ENCODE measurements at places on chromosomes 2 and 18. TPM values are rescaled to one million over a fixed set of nuclear protein-coding genes. Genes with fewer than 3 reads are reported as not detected.

- H3K4me1 ChIP-seq: peaks cover 28% of the 10 kb centered on the region
- H3K36me3 ChIP-seq: no peaks in the 10 kb centered on the region
These were observed 26.0 kb downstream of the ATOH8 start for GRCh38 chr2:85779641-85780315.

DNA sequence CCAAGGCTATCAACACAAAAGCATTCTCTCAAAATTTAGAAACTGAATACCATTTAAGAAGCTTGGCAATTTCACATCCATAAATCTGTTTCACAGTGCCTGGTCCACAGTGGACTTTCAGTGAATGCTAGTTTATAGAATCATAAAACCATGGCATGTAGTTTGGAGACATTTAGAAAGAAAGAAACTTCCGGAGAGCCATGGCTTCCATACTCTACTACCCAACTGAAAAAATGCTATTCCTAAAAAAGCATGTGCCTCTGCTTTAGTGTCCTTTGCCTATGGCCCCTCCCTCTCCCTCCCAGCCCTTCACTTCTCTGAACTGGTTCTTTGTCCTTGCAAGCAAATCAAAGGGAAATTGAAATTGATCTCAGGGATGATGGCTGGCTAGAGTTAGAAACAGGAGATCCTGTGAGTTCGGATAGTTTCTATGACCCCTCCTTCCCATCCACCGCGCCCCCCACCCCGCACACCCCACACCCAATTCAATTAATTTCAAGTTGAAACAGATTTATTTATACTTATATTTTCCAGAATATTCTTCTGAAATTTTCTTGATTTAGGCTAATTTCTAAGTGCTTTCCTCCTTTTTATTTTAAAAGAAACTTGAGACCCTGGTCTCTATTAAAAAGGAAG lies 248.3 kb downstream of the TRIB2 start:
- H3K4me1 ChIP-seq: no peaks in the 10 kb centered on the region
- DNase-seq: no peak
- no peak overlapping the region for H3K4me3 ChIP-seq
- no peaks in the 10 kb centered on the region for H3K27me3 ChIP-seq

GRCh38 chr2:54546923-54547720 lies 91.0 kb downstream of the SPTBN1 start:
- H3K27ac ChIP-seq: peak overlapping the region; percentile 60
- no peaks in the 10 kb centered on the region for H3K27me3 ChIP-seq
- no peak overlapping the region for H3K4me3 ChIP-seq
- no peaks in the 10 kb centered on the region for H3K36me3 ChIP-seq
- DNase-seq: no peak
- no peaks in the 10 kb centered on the region for H3K4me1 ChIP-seq

GRCh38 chr2:64114063-64114911 lies 29.9 kb downstream of the PELI1 start:
- H3K27ac ChIP-seq: peak overlapping the region; percentile 65
- peaks cover 83% of the 10 kb centered on the region for H3K4me1 ChIP-seq
- H3K36me3 ChIP-seq: no peaks in the 10 kb centered on the region
- no peak overlapping the region for H3K4me3 ChIP-seq
- DNase-seq: no peak

GRCh38 chr2:10278029-10278762 lies 24.5 kb upstream of the HPCAL1 start:
- H3K36me3 ChIP-seq: no peaks in the 10 kb centered on the region
- no peak overlapping the region for H3K27ac ChIP-seq
- peak; percentile 93 for DNase-seq
- H3K27me3 ChIP-seq: no peaks in the 10 kb centered on the region
- no peak overlapping the region for H3K4me3 ChIP-seq

DNA sequence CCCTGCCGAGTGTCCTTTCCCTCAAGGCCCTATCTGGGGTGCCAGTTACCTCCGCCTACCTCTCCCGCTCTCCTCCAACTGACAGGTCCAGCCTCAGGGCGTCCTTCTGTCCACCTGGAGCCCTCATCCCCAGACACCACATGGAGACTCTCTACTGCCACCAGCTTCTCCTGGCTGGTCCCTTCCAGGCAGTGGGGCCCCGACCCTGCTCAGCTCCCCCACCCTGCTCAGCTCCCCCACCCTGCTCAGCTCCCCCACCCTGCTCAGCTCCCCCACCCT lies 74.0 kb upstream of the ODC1 start:
- no peak for DNase-seq
- H3K4me3 ChIP-seq: no peak overlapping the region
- no peak overlapping the region for H3K27ac ChIP-seq
- H3K4me1 ChIP-seq: no peaks in the 10 kb centered on the region
- H3K36me3 ChIP-seq: no peaks in the 10 kb centered on the region

DNA sequence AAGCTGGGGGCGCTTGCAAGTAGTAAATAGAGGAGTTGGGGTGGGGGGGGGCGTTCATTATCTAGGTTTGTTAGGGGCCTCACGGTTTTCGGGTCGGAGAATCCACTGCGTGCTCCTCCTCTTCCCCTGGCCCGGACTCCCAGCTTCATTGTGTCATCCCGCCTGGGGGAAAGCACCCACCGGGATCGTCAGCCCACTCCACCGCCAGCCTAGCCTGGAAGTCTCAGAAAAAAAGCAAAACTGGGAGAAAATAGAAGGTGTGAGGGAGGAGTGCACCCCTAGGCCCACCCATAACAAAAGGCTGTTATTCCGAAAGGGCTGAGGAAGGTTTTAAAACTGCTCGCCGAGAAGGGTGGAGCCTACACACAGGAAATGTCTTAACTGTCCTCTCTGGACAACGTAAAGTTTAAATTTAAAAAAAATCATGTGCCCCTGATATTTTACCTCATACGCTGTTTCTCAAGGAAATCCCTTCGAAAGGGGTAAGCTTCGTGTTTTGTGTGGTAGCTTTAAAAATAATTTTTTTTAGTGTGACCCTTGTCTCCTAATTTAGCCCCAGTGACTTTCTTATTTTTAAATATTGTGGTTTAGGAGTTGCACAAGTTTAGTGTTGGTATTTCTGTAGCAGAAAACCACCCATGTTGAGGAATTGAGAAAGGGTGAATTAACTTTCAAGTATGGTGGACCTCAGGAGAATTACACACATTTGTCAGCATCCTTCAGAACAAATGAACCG lies 104.2 kb downstream of the SPTBN1 start:
- H3K27ac ChIP-seq: peak overlapping the region; percentile 97
- DNase-seq: peak; percentile 79
- no peaks in the 10 kb centered on the region for H3K36me3 ChIP-seq

GRCh38 chr2:177052471-177052870 lies 160.1 kb upstream of the HNRNPA3 start:
- H3K27ac ChIP-seq: no peak overlapping the region
- H3K36me3 ChIP-seq: no peaks in the 10 kb centered on the region
- H3K4me1 ChIP-seq: no peaks in the 10 kb centered on the region
- DNase-seq: no peak
- no peak overlapping the region for H3K4me3 ChIP-seq

DNA sequence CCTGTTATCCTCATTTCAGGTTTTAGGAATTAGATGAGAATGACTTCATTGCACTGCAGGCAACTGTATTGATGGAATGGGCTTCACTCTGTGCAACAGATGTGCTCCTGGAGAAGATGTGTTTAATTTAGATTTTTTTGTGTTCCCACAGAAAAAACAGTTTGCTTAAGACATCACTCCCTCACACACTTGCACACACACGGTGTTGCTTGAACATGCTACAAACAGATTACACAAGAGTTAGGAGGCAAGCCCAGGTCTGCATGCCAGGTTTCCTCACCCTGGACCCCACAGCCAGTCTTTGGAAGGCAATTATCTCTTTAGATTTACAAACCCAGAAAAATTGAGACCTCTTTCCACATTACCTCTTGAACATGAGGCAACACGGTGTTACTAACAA lies 93.7 kb upstream of the KLHL29 start:
- H3K27me3 ChIP-seq: no peaks in the 10 kb centered on the region
- no peaks in the 10 kb centered on the region for H3K4me1 ChIP-seq
- no peak for DNase-seq
- H3K27ac ChIP-seq: no peak overlapping the region

DNA sequence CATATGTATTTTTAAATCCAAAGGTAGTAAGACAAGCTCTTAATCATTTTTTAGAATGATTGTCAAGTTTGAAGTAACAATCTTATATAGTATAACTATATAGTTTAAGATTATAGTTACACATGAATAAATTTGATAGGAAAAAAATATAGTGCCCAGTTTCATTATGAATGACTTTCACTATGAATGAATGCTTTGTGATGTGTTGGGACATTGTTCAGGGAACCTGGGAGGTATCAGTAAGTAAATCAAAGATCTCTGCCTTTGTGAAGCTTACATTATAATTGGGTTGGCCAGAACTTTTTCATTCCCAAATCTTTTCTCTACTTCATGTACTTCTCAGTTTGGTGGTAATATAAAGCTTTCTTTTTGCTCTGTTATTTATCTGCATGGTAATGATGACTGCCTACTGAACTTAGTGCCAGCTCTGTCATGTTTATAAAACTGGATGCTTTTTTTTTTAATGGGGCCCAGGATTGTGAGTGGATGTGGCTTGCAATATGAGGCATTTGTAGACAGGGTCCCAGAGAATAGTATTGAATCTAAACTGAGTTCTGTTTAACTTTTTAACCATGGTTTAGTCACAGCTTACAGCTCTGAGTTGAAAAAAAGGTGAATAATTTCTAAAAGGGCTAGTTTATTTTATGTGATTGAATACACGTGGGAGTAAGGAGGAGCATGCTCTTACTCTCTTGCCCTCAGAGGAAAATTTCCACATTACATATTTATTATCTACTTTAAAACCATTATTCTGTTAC lies 23.3 kb downstream of the GLS start:
- no peaks in the 10 kb centered on the region for H3K27me3 ChIP-seq
- DNase-seq: no peak
- no peak overlapping the region for H3K27ac ChIP-seq
- H3K4me3 ChIP-seq: no peak overlapping the region
- no peaks in the 10 kb centered on the region for H3K4me1 ChIP-seq

GRCh38 chr2:21602789-21603188 lies 479.0 kb downstream of the TDRD15 start:
- H3K36me3 ChIP-seq: no peaks in the 10 kb centered on the region
- H3K4me1 ChIP-seq: no peaks in the 10 kb centered on the region
- H3K27me3 ChIP-seq: no peaks in the 10 kb centered on the region
- no peak for DNase-seq
- no peak overlapping the region for H3K4me3 ChIP-seq

- no peaks in the 10 kb centered on the region for H3K27me3 ChIP-seq
- no peak overlapping the region for H3K27ac ChIP-seq
- no peak for DNase-seq
- H3K4me1 ChIP-seq: no peaks in the 10 kb centered on the region
- H3K36me3 ChIP-seq: no peaks in the 10 kb centered on the region
These were observed 320.7 kb upstream of the HNRNPA3 start for GRCh38 chr2:176891857-176892256.

DNA sequence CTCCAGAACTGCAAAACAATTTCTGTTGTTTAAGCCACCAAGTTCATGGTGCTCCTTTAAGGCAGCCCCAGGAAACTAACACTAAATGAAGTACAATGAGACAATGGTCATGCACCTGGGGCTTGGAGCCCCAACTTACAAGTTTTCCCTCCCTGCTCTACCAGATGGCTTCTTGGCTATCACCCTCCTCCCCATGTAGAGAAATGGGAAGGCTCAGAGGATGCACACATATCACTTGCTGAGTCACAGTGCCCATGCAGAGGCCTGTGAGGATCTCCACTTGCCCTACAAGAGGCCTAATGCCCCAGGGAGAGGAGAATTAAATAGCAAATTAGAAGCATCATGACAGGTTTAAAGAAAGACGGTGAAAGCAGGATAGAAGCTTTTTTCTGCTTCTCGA lies 270.9 kb downstream of the TTC32 start:
- no peaks in the 10 kb centered on the region for H3K36me3 ChIP-seq
- H3K27me3 ChIP-seq: no peaks in the 10 kb centered on the region
- H3K27ac ChIP-seq: no peak overlapping the region
- H3K4me3 ChIP-seq: no peak overlapping the region
- no peaks in the 10 kb centered on the region for H3K4me1 ChIP-seq

DNA sequence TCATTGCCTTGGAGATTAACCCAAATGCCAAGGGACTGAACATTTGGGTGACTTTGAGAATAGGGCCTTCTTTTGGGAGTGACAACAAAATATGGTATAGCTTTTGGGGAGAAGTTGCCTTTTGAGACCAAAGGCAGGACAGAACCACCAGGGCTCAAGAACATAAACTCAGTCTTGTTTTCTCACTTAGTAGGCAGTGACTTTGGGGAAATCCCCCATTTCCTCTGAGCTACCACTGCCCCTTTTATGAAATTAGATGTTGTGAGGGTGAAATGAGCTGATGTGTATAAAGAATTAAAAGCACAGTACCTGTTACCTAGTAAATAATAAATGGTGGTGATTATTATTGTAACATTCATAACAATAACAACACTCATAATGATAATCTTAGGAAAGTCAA lies 36.5 kb downstream of the GPD2 start:
- no peak overlapping the region for H3K27ac ChIP-seq
- DNase-seq: no peak
- no peaks in the 10 kb centered on the region for H3K36me3 ChIP-seq
- no peak overlapping the region for H3K4me3 ChIP-seq
- H3K27me3 ChIP-seq: no peaks in the 10 kb centered on the region
- peaks cover 64% of the 10 kb centered on the region for H3K4me1 ChIP-seq

DNA sequence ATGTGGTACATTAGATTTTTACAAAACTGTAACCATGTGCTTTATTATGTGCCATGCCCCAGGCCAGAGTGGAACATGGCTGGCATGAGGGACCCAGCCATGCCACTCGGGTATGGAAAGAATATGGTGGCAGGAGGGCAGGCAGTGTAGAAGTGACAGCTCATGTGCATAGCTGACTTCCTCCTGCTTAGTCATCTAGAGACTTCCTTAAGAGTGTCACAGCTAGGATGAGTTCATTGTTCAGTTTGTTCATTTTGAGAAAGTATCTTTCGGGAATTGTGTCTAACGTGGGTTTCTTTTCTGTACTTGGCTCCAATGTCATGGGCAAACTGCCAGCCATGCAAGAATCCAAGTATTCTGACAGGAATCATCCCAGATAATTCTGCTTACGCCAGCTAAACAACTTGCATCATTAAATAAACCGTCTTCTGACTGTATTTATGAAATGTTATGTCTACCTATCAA lies 94.3 kb upstream of the ITGB6 start:
- peak overlapping the region; percentile 69 for H3K27ac ChIP-seq
- no peak overlapping the region for H3K4me3 ChIP-seq
- DNase-seq: peak; percentile 72
- H3K27me3 ChIP-seq: no peaks in the 10 kb centered on the region

- H3K27ac ChIP-seq: no peak overlapping the region
- no peak for DNase-seq
- no peaks in the 10 kb centered on the region for H3K36me3 ChIP-seq
These were observed 652.7 kb upstream of the FANCL start for GRCh38 chr2:58893656-58894351.

DNA sequence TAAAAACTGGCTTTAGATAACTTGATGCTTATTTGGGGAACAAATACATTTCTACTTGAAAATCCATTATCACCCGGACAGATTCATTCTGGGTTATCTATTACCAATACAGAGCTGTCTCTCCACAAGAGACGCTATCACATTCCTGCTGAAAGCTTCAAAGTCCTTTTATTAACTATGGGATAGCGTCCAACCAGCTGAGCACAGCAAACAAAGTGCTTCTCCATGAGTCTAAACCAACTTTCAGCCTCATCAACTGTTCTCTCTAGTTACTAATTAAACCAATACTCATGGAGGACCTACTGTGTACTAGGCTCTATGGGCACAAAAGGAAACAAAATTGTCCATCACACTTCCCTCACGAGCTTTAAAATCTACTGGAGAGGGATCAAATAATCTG lies 132.8 kb downstream of the L3MBTL4 start:
- no peak overlapping the region for H3K27ac ChIP-seq
- no peaks in the 10 kb centered on the region for H3K36me3 ChIP-seq
- H3K27me3 ChIP-seq: no peaks in the 10 kb centered on the region

SH3BP4 gene
- total RNA-seq: 35.0 TPM

RGPD4 gene
- total RNA-seq: 0.29 TPM

Measured in left lung (tissue), 14 donors.